ENCODE measurements at places on chromosomes 4 and X.

DNA sequence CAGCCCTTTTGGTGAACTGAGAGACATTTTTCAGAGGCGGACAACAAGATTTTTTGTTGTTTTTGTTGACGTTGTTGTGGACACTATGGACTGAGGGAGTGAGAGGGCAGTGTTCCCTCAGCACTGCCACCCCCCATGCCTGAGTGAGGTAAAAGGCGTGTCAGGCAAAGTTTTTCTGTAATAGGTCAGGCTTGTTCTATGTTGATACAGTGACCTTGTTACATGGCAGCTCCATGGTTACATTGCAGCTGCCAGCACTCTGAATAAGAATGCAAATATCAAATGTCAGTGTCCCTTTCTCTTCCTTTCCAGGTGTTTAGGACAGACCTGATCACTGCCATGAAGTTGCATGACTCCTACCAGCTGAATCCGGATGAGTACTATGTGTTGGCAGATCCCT is 36.6 kb downstream of the JADE1 start:
- DNase-seq = no peak

- no peak for DNase-seq
These were observed 134.1 kb downstream of the OR13H1 start for GRCh38 chrX:131677655-131678628.

- DNase-seq = no peak
These were observed 155.8 kb downstream of the SHROOM3 start for GRCh38 chr4:76590798-76591281.

DNA sequence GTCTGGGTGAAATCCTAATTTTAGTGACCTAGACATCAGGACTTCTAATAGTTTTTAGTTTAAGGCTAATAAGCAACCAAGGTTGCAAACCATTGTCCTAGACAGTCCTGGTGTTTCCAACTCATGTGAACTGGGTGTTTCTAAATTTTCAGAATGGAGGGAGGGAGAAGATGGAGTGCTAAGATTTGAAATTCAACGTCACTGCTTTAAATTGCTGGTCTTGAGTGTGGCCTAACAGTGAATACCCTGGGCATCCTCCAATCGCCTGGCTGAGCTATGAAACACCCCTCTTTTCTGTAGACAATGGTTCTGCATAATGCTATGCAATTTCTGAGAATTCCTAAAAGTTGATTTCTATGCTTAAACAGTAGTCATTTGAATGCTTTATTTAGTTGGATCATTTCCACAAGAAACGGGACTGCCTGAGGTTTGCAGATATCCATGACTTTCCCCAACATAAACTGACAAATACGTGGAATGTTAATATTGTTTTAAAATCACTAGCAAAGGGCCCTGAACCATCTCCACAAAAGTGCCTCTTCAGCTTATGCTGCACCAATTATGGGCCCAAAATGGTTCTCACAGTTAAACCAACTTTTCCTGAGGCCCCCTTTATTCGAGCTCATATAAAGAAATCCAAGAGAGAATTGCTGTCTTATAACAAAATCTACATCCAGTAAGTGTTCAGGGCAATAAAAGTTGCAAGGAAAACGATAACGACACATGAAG is 1.1 kb downstream of the FBXL5 start:
- no peak for DNase-seq

GRCh38 chrX:40539214-40540142 is 41.3 kb upstream of the ATP6AP2 start:
- peak; percentile 55 for DNase-seq

- no peak for DNase-seq
These were observed 66.9 kb downstream of the STOX2 start for GRCh38 chr4:183971929-183972490.

- DNase-seq = no peak
These were observed 207.3 kb upstream of the CLNK start for GRCh38 chr4:10891866-10892265.

DNA sequence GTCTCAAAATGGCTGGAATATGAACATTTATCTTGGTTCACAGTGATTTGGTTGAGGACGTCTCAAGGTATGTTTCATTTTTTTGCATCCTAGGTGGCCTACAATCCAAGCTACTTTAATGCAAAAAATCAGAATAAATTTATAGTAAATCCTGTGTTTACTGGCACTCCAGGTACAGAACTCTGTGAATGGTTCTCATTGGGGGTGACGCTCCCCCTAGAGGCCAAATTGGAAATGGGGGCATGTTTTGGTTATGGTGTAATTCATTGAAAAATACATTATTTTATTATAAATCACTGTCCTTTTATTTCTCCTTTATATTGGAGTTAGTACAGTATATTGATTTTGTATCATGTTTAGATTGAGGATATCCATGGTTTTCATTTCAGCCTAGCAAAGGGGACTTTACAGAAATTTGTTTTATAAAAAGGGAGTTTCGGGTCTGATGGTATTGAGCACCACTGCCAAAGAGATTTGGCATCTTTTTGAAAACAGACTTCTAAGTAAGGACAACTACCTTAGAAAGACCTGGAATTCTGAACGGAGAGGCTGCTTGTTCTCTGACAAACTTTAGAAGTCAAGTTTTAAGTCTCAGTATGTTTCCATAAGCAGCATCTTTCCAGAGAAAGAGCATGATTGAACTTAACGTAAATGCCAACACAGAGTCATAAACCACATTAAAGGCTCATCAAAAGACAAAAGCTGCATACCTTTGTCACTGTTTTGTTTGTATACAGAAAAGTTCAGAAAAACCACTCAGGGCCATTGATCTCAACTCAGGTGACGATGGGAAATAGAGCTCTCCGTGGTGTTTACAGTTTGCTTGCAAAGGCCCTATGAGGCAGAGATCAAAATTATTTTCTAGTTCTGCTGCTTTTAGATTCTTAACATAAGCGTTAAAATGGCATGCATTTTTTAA is 19.4 kb downstream of the MTM1 start:
- DNase-seq = peak; percentile 47

DNA sequence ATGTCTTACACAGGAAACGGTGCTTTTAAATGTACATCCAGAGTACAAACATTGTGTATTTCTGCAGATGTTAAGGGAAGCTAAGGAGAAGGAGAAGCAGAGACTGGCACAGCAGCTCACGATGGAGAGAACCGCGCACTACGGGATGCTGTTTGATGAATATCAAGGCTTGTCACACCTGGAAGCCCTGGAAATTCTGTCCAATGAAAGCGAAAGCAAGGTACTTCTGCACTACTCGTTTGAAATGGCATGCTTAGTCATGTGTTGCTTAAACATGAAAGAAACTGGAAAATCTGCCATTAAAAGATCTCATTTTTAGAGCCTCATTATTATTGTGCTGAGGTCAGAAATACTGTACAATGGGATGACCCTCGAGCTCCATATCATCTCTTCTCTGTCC is 47.2 kb downstream of the FAM114A1 start:
- DNase-seq = peak; percentile 14

DNA sequence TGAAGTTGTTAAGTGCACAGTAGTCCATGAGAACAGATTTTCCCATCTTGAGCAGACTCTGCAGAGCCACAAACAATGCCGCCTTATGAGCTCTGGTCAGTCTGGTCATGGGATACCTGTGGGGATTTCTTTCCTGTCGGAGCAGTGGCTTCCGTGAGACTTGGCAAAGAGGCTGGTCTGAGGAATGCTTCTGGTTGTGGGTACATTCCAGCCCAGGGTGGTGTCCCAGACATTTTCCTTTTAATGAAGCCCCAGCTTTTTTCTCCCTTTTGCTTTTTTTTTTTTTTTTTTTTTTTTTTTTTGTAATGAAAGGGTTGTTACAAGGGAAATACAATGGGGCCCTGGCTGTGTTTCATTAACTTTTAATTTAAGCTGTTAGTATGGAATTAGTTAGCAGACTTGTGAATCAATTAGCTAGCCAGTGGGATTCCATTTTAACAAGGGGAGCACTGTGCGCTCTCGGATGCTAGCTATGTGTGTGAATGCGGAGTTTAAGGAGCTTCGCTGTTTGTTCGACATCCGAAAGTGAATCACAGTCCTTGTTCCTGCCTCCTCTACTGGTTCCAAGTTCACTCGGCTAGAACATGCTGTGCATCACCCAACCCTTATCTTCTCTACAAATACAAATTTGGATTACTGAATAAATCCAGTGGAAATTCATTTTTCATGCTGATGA is 225.1 kb downstream of the CBR4 start:
- no peak for DNase-seq

- peak; percentile 71 for DNase-seq
These were observed 40.4 kb upstream of the TLR2 start for GRCh38 chr4:153643406-153644383.

- DNase-seq = no peak
These were observed 16.0 kb upstream of the C4orf36 start for GRCh38 chr4:86908251-86908657.

DNA sequence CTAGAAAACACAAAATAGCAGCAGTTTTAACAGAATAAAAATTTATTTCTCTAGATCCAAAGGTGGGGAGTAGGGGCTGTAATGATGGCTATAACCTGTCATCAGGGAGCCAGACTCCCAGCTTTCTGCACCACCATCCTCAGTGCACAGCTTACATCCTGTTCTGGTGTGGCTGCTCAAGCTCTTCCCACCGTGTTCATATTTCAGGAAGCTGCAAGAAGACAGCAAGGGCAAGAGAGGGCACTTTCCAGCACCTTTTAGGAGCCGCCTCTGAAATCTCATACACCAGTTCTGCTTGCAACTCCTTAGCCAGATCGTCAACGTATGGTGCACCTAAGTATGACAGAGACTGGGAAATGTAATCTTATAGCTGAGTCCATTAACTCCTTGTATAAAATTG is 253.7 kb downstream of the CENPC start:
- DNase-seq = no peak

- DNase-seq = no peak
These were observed 126.7 kb upstream of the SORBS2 start for GRCh38 chr4:185938654-185939053.

GRCh38 chr4:83231620-83232076 is 53.0 kb downstream of the COQ2 start:
- peak; percentile 37 for DNase-seq

GRCh38 chr4:139674875-139675550 is 9.4 kb downstream of the MGST2 start:
- DNase-seq = peak; percentile 11

- DNase-seq = no peak
These were observed 69.0 kb downstream of the STAG2 start for GRCh38 chrX:124030520-124030919.

All from CD4-positive, alpha-beta T cell treated with Interleukin-4 for 4 hours (primary cell).